ENCODE measurements at places on chromosomes 7 and 10. TPM values are rescaled to one million over a fixed set of nuclear protein-coding genes. Genes with fewer than 3 reads are reported as not detected.
A peak's percentile ranks its signal among the peaks of the same experiment; 100 is the strongest.

DNA sequence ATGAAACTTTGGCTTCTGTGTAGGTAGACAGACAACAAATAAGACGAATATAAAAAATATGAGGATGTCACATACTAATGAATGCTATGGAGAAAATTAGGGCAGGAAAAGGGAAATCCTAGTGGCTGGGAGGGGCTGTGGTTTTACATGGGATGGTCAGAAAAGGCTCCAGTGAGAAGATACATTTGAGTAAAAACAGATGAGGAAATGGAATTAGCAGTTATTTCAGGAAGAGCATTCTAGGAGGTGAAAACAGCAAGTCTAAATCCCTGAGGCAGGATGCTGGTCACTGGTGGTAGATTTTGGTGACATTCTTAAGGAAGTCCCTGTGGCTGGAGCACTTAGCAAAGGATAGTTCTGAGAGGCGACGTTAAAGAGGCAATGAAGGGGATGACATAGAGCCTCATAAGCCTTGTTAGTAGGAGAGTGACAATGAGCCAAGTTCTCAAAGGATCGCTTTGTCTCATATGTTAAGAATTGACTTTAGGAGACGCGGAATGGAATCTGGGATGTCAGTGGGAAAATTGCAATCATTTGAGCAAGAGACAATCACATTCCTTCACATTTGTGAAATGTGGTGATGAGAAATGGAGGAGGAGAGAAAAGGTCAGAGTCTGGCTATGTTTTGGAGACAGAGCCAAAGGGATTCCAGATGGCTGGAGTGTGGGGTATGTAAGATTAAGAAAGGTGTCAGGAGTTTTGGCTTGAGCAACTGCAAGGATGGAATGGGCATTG, 384.7 kb upstream of the FZD8 start:
- DNase-seq = no peak

Gene ATOH7
- total RNA-seq = not detected

DNA sequence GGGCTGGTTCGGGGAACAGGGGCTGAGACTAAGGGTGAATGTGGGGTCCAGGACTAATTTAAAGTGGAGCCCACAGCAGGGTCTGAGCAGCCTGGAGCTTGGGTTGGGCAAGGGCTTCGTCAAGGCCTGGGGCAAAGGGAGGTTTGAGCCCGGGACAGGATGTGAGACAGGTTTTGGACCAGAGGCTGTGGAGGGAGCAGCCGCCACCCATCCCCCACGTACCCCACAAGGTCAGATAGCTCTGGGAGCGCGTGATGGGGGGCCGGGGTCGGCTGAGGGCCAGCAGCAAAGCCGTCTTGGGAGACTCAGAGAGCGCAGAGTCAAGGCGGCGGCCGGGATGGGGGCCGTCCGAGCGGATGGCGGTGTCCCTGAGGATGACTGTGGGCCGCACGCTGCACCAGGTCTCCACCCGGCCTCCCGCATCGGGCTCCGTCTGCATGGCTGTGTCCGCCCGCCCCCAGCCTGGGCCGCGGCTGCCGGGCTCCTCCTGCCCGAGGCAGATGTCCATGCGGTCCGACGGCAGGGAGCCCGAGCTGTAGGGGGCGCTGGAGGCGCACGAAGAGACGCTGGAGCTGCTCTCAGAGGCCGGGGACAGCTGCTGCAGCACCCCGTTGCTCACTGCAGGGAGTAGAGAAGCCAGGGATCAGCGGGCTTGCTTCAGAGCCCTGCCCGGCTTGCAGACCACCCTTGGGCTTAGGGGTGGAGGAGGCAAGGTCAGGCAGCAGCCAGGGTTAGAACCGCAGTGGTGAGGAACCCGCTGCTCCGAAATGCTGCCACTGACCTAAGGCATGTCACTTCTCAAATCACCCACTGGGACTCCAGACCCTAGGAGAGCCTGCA, 12.1 kb downstream of the PDZD7 start:
- peak; percentile 92 for DNase-seq

Gene POLR1F
- total RNA-seq = 4.1 TPM

- no peak for DNase-seq
These were observed 156.8 kb upstream of the PHYHIPL start for GRCh38 chr10:59019603-59020002.

Measured in stomach (tissue), 19 donors.